ENCODE measurements at places on chromosomes 5 and 9.

- no peak for DNase-seq
Observed at GRCh38 chr5:3195994-3196393, 399.6 kb upstream of the IRX1 start.

DNA sequence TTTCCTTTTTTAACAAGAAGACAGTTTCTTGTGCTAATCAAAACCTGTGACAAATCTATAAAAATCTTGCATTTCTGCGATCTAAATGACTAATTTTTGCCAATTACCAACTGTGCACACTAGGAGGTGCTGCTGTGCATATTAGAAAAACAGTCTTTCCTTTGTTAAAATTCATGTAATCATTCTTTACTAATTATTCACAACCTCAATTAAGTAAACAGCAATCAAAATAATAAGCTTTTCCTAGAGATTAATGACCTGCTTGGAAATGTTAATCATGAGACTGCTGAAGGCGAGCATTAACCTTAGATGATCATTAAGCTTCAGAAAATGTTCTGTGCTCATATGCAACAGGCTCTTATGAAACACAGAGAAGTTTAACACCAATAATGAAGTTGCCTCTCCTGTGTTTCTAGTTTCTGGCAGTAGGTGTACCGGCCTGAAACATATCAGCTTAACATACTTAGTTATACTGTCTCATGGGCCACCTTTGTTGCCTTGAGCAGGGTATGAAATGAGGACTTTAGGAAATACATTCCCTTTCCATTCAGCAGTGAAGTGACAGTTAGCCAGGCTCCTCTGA, 17.7 kb downstream of the RFESD start:
- peak; percentile 5 for DNase-seq

- DNase-seq = no peak
Observed at GRCh38 chr5:87526131-87526530, 113.4 kb upstream of the CCNH start.

DNA sequence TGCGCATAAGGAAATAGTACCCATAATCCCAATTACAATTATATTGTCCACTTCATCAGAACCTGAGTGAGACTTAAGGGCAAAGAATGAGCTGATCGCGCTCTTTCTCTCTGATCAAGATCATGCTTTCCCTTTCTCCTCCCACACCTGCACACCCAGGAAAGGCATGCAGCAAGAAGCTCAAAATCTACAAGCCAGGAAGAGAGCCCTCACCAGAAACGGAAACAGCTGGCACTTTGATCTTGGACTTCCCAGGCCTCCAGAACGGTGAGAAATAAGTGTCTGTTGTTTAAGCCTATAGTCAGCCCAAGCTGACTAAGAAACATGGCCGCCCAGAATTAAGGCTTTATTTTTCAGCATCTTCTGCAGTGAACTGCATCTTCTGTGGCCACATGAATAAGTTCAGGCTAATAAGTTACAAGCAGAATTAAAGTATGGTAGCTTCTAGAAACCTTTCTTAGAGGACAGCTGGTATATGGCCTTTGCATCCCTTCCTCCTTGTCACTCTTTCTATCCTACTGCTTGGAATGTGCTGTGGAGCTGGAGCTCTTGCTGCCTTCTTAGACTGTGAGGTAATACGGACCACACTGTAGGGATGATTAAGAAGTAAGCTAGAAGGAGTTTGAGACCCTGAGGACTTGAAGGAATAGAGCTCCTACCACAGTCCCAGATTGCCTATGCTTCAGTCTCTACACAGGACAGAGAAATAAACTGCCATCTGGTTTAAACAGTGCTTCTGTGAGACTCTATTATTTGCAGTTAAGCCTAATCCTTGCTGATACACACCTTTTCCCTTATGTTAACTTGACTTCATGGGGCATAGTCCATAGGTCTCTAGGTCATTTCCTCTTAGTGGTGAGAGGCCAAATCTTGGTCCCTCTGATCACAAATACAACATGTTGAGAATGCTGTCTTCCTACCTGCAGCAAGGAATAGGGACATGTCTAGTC, 17.2 kb downstream of the OR2S2 start:
- DNase-seq = no peak

DNA sequence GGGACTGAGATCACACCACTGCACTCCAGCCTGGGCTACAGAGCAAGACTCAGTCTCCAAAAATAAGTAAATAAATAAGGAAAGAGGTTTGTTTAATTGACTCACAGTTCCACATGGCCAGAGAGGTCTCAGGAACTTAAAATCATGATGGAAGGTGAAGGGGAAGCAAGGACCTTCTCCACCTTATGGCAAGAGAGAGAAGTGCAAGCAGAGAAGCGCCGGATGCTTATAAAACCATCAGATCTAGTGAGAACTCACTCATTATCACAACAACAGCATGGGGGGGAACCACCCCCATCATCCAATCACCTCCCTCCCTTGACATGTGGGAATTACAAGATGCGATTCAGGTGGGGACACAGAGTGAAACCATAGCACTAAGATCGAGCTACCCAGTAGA, 22.8 kb upstream of the RGMB start:
- DNase-seq = no peak

- no peak for DNase-seq
Observed at GRCh38 chr5:55603922-55604321, 69.2 kb upstream of the PLPP1 start.

GRCh38 chr9:70229026-70229425, 29.8 kb upstream of the SMC5 start:
- peak; percentile 48 for DNase-seq

- no peak for DNase-seq
Observed at GRCh38 chr5:5363045-5363444, 59.4 kb upstream of the ICE1 start.

GRCh38 chr9:109068764-109069163, 51.0 kb downstream of the TMEM245 start:
- no peak for DNase-seq

GRCh38 chr9:135343136-135343535, 136.4 kb upstream of the PPP1R26 start:
- DNase-seq = no peak

GRCh38 chr5:178630475-178630930, 3.7 kb upstream of the CLK4 start:
- no peak for DNase-seq

GRCh38 chr5:82519558-82519957, 241.4 kb upstream of the RPS23 start:
- no peak for DNase-seq

DNA sequence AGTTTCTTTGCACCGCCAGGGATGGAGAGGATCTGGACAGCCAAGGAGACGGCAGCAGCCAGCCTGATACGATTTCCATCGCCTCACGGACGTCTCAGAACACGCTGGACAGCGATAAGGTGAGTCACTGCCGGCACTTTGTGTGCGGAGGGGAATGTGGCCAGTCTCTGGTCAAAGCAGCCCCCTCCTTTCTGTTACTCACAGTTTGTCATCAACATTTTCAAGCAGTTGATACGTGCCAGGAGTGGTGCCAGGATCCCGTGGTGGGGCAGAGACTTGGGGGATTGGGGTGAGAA, 175.1 kb upstream of the OTULINL start:
- DNase-seq = no peak

GRCh38 chr5:143931986-143932385, 120.0 kb downstream of the HMHB1 start:
- DNase-seq = no peak

GRCh38 chr5:169910393-169910792, 69.9 kb downstream of the INSYN2B start:
- DNase-seq = no peak

DNA sequence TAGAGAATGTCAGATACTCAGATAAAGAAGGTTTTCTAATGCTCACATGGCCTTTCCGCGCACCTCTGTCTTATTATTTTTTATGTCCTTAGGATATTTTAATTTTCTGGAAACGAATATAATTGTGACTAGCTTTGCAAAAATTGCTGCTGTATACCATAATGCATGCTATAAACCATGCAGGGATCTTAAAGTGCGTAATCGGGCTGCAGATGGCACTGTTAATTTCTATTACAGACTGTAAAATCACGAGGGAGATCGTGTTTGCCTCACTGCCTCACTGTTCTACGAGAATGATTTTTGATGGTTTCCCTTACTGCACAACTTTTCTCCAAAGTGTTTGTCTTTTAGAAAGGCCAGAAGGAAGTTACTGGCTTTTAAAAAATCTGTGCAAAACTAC, 356.1 kb downstream of the TUSC1 start:
- no peak for DNase-seq

- no peak for DNase-seq
Observed at GRCh38 chr9:24879591-24879990, 333.9 kb upstream of the IZUMO3 start.

DNA sequence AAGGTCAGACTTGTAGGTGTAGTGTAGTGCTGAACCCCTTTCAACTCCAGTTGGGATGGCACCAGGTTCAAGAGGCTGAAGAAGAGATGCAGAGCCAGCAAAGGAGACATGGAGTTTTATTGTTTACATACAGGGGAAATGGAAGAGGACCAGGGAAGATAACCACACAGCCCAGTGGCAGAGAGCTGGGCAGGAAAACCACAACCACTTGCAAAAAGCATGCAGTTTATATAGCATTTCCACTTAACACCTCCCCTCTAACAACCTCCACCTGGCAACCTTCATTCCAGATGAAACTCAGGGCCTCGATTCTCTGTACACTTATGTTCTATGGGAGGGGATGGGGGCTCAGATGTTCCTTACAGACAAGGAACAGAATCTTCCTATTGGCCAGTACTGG, 56.9 kb downstream of the SNX24 start:
- DNase-seq = no peak

DNA sequence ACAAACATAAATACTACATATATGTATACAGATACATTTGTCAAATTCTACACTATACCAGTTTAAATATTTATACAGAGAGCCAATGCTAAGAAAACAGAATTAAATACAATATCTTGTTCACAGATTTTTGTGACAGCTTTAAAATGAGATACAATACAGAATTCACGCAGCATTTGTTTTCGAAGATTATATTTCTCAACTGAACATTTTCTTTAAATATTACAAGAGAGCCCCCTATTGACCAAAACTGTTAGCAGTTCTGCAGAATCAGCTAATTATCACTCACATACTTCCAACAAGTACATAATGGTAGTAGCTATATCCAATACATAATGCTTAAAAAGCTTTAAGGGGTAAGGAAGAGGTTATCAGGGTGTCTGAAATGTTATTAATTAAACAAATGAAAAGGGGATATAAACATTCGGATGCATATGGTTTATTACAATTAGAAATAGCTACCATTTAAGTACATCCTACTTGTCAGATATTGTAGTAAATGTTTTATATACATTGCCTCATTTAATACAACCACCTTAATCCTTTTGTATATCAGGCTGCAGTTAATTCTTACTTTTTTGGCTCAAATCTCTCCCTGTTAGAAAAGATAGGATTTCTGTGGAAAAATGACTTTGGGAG, 31.7 kb downstream of the ZDHHC21 start:
- peak; percentile 49 for DNase-seq

DNA sequence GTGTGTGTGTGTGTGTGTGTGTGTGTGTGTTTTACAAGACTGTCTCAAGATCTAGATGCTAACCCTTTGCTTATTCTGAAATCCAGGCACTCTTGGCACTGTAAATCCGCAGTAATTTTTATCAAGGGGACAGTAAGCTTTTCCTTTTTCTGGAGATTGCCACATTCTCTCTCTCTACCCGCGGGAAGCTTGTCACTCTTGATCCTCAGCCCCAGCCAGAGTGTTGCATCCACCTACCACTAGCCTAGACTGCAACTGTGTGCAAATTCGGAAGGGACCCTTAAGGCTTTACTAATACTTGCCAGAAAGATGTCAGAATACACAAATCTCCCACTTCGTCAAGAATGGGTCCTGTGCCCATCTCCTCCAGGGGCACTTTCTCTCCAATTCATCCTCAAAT, 54.9 kb upstream of the EPB41L4A start:
- DNase-seq = no peak

DNA sequence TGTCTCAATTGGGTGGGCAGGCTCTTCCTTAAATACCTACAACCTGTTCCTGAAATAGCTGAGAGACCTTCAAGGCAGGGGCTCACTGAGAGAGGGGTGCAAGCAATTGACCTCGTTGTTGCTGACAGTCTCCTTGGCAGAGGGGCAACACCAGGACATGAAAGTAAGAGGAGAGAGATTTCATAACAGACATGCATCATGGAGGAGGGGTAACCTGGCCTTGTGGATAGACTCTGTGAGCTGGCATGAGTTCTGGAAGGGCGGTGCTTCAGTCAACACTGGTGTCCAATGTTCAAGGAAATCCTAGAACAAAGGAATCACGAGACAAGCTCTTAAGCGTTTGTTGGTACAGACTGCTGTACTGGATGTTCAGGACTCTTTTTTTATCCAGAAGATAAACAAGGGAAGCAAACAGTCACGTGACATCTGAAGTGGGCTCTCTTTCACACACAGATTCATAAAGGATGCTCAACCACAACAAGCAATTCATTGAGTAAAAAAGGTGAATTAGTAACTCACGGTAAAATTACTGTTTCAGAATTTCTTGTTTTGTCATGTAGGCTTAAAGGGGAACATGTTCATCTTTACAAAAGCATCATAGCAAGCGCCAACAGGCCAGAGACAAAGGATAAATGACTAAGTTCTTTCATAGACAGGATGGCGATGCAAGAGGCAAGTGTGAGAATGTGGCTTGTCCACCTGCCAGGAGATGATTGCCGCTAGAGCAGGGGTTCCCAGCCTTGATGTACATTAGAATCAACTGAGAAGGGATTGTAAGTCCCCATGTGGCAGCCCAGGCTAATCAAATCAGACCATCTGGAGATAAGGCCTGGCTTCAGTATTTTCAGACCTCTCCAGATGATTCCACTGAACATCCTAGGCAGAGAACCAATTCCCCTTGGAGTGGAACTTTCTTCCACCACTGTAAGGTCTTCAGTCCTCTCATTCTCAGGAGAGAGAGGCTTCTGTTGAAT, 20.7 kb downstream of the ANKRA2 start:
- peak; percentile 93 for DNase-seq

DNA sequence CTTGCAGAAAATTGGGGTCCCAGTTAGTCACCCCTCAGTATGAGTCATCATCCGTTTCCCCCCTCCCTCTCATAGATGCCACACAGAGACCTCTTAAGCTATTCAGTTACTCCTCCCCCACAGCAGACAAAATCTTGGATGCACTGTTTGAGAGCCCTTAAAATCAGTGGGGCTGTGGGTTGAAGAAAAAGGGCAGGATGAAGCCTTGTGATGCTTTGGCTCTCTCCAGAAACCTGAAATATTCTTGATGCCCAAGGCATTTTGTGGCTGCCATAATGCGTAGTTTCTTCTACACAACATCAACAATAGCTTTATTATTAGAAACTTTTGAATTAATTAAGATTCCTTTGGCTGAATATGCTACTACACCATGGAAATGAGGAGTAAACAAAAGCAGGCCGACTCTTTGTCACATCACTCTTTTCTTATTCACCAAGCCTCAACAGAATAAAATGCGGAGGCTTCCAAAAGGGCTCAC, 133.8 kb downstream of the MRPS30 start:
- DNase-seq = no peak

DNA sequence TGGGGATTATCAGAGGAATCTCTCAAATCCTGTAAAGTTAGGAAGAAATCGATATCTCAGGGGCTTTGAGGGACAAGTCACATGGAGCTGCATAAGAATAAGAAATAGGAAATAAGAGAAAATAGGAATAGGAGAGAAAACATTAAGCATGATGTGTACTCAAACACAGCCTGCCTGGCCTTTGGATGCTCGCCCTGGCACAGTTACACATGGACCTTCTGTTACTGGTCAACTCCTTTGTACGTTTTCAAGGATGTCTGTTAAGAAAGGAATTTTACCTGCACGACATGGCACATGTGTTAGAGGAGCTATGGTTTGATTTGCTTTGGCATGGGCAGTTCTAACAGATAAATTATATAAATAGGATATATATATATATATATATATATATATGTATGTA, 321.2 kb downstream of the CDH12 start:
- no peak for DNase-seq

GRCh38 chr9:68747043-68747533, 42.0 kb downstream of the PIP5K1B start:
- DNase-seq = no peak
